ENCODE measurements at places on chromosomes 6 and 20. TPM values are rescaled to one million over a fixed set of nuclear protein-coding genes. Genes with fewer than 3 reads are reported as not detected.

DNA sequence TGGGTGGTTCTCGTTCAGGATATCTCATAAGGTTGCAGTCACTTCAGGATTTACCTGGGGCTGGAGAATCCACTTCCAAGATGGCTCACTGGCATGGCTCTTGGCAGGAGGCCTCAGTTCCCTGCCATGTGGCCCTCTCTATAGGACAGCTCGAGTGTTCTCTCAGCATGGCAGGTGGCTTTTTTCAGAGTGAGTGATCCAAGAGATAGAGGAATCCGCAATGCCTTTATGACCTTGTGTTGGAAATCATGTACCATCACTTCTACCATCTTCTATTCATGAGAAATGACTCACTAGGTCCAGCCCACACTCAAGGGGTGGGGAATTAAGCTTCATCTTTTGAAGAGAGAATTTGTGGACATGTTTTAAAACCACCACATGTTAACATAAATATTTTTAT is 37.8 kb downstream of the PPP1R16B start:
- DNase-seq: no peak

- DNase-seq: no peak
These were observed 82.3 kb upstream of the BCLAF1 start for GRCh38 chr6:136371959-136372358.

DNA sequence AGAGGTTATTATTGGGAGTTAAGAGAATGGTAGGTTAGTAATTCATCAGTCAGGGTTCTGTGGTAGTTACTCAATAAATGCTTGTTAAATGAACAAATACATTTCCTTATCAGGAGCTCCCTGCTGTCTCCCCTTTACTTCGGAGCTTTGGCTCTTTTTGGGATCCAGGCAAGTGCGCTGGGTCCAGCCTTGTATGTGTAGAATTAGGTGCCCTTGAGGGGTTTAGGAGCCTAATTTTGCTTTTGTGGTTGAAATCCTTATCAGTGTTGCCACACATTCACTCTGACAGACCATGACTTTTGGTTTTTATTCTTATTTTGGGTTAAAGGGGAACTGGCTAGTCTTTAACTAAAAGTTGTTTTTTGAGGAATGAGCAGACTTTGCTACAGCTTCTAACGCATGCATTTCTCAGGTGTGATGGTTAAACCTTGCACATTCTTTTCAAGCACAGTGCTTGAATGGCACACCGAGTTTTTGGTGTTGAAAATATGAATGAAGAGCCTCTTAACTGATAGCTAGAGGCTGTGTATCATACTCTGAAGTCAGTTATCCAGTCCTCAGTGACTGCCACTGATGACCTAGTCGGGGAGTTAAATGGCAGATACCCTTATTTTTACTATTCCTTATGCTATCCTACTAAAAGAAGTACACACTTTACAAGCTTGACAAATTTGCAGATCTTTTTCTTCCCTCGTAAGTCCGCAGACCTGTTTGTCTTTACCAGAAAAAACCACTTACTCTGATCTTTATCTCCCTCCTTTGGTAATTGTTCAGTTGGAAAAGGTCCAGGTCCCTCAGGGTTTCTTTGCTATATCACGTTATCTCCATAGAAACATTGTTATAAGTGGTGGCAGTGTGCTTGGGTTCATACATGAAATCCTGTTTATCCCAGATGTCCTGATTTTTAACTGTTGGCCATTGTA is 50.7 kb upstream of the PLCG1 start:
- peak; percentile 64 for DNase-seq

DNA sequence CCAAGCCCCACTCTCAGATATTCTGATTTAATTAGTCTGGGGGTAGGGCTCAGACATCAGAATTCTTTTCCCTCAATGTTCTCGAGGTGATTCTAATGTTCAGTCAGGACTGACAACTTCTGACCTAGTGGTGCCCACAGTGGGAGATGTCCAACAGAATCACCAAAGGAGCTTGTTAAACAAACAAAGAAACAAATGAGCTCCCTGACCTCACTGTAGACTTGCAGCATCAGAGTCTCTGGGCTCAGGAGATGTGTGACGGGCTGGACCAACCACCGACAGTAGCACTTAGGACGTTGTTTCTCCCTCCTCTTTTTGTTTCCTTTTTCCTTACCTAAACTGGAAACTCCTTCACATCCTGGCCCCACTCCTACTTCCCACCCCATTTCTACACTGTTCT is 49.3 kb downstream of the CLIC5 start:
- DNase-seq: no peak

- peak; percentile 29 for DNase-seq
These were observed 47.1 kb downstream of the DST start for GRCh38 chr6:56595490-56596122.

- no peak for DNase-seq
These were observed 160.8 kb upstream of the RSPO3 start for GRCh38 chr6:126957721-126958120.

- DNase-seq: no peak
These were observed 38.3 kb upstream of the SMLR1 start for GRCh38 chr6:130788954-130789353.

GRCh38 chr6:100986921-100987320 is 105.8 kb upstream of the ASCC3 start:
- no peak for DNase-seq

GRCh38 chr6:35413911-35414310 is 38.2 kb upstream of the FANCE start:
- no peak for DNase-seq

ZFP57 gene
- polyA plus RNA-seq: 1.1 TPM

HUS1B gene
- polyA plus RNA-seq: 0.17 TPM

ADAT2 gene
- polyA plus RNA-seq: 7.3 TPM

TNFRSF21 gene
- polyA plus RNA-seq: 89.7 TPM

NOX3 gene
- polyA plus RNA-seq: not detected

HTR1B gene
- polyA plus RNA-seq: 1.6 TPM

TRIM10 gene
- not detected for polyA plus RNA-seq

CLVS2 gene
- polyA plus RNA-seq: not detected

CST3 gene
- 340 TPM for polyA plus RNA-seq
